ENCODE measurements at places on chromosomes 13 and 19.
A peak's percentile ranks its signal among the peaks of the same experiment; 100 is the strongest.

DNA sequence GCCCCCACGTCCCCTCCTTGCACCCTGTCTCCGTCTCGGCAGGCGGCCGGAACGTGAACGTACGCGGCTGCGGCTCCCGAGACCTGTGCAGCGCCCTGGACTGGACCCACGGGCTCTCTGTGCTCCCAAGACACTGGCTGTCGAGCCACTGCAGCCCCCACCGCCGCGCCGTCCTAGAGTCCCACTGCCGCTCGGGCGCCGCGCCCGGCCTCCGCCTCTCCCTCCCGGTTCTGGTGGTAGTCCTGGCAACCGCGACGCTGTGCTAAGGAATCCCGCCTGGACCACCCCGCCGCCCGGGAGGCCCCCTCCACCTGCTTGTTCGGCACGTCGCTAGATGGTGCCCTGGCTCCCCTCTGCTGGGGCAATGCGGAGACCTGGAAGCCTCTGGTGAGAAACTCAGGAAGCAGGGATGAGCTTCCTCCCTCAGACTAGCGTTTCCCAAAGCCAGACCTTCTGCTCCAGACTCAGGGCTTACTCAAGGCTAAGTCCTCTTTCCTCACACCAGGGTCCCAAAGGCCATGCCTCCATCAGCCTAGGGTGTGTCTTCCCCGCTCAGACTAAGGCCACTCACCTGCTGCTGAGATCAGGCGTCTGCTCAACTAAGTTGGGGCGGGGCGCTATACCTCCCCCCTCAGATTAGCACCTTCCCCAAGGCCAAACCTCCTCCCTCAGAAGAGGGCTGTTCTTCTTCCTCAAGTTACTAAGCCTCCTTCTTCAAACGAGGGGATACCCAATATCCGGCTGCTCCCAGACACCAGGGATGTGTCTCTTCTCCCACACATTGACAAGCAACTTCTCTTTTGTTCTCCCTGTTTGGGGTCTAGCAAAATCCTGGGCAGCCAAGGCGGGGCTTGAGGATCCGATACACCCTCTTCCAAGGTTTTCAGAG is 16.1 kb upstream of the IRGC start:
- no peak for DNase-seq

GRCh38 chr13:44136696-44137268 is 236.8 kb upstream of the SERP2 start:
- DNase-seq, result peak; percentile 34

GRCh38 chr13:94761407-94761806 is 49.1 kb upstream of the SOX21 start:
- no peak for DNase-seq

DNA sequence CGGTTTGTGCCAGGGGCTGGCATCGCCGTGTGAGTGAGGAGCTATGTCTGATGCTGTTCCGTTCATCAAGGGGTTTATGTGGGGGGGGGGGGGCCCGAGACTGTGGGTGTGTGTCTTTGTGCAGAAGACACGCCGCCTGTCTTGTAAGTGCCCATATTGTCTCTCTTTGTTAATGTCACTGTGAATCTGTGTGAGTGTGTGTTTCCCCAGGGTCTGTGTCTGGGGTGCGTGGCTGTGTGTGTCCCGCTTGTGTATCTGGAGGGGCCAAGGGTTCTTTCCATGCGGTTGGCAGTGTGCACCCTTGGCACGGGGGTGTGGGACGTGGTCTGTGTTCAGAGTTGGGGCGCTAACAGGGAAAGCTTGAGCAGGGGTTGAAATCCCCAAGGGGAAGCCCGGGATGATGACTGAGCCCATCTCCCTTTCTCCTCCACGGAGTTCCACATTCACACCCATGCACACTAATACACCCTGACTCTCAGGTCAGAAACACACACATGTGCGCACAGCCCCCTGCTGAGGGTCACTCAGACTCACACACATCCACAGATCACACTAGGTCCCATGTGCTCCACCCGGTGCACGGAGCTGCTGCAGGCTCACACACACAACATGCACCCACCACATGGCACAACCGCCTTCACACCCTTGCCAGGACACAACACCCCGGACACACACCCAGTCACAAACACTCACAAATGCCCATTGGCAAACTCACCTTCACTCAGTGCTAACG is 1.8 kb downstream of the NCAN start:
- no peak for DNase-seq

- no peak for DNase-seq
Measured at GRCh38 chr19:38333245-38333644, 2.4 kb upstream of the CATSPERG start.
